ENCODE measurements at places on chromosomes 13 and 19. TPM values are rescaled to one million over a fixed set of nuclear protein-coding genes. Genes with fewer than 3 reads are reported as not detected.

Gene DCT
- total RNA-seq = 0.17 TPM

Gene IZUMO2
- not detected for total RNA-seq

Gene GAPDHS
- total RNA-seq = not detected

Gene SCAMP4
- 63.4 TPM for total RNA-seq

Gene NLRP5
- total RNA-seq = not detected

Gene ZNF776
- total RNA-seq = 17.0 TPM
